ENCODE measurements at places on chromosomes 4 and X. TPM values are rescaled to one million over a fixed set of nuclear protein-coding genes. Genes with fewer than 3 reads are reported as not detected.

PPP2R3B gene
- 86.5 TPM for total RNA-seq

MAGEA8 gene
- not detected for total RNA-seq

SCLT1 gene
- total RNA-seq: 3.8 TPM

CLDN2 gene
- total RNA-seq: 0.15 TPM

DLG3 gene
- total RNA-seq: 1.5 TPM

Data from psoas muscle (tissue), 8 donors.